NCI-H510A (cell line): ENCODE measurements at places on chromosomes 11 and 22.

DNA sequence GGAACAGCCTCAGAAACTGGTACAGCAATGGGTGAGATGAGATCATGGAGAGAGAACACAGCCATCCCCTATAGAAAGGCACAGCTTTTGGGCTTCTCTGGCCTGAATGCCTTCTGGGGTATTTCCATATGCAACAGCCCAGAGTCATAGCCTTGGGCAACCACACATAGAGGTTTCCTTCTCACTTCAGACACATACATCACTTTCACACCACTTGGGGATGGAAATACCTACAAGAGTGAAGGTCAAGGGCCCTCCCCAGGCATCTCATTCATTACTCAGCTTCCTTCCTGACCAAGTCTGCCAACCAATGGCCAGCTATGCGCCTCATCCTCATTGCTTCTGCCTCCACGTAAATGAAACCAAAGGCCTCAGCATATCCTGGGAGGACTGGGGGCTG is 17.7 kb upstream of the OLFML1 start:
- DNase-seq = no peak

DNA sequence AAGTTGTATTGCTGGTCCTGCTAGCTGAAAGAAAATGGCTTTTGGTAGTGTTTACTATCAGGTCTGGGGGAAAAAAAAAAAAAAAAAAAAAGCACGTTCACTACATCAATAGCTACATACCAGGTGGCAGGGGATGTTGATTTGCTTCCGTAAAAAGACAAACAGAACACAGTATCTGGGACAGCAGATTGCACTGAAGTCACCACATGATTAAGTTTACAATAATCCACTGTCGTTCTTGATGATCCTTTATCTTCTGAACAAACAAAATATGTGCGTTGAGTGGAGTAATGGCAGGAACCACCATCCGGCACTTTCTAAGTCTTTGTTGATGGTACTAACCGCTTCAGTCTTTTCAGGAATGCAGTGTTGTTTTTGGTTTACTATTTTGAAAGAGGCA is 48.7 kb downstream of the DDX6 start:
- DNase-seq = no peak

GRCh38 chr11:3121931-3122774 is 43.0 kb downstream of the OSBPL5 start:
- no peak for DNase-seq

GRCh38 chr11:47948137-47948536 is 32.2 kb upstream of the PTPRJ start:
- DNase-seq = no peak

DNA sequence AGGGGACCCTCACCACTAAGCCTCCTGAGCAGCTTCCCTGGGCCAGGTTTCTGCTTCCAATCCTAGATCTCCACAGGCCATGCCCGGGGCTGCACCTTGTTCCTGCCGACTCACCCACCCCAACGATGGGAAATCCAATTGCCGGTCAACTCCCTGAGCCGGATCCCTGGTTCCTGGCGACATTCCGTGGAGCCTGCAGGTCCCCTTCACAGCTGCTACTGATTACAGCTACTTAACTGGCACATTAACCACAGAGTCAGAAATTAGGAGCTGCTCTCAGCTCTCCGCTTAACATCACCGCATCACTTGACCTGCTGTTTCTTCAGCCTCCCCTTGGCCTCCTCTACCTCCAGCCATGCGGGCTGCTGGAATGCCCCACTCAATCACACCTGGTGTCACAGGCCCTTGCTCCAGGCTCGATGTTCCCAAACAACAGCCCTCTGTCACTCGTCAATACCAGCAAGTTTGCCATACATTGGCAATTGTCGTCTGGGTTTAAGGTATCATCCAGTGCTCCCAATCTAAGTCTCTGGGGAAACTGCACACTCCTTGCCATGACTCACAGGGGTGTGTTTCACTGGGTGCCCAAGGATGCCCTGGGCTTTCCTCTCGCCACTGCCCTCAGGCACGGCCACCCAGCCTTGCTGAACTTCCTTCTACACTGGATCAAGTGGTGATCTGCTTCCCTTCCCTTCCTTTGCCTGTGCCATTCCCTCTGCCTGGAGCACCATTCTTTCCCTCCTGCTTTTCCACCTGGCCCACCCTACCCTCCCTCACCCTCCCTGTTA is 181.0 kb downstream of the MN1 start:
- DNase-seq = no peak

- no peak for DNase-seq
These were observed 91.5 kb upstream of the YWHAH start for GRCh38 chr22:31852691-31853421.

DNA sequence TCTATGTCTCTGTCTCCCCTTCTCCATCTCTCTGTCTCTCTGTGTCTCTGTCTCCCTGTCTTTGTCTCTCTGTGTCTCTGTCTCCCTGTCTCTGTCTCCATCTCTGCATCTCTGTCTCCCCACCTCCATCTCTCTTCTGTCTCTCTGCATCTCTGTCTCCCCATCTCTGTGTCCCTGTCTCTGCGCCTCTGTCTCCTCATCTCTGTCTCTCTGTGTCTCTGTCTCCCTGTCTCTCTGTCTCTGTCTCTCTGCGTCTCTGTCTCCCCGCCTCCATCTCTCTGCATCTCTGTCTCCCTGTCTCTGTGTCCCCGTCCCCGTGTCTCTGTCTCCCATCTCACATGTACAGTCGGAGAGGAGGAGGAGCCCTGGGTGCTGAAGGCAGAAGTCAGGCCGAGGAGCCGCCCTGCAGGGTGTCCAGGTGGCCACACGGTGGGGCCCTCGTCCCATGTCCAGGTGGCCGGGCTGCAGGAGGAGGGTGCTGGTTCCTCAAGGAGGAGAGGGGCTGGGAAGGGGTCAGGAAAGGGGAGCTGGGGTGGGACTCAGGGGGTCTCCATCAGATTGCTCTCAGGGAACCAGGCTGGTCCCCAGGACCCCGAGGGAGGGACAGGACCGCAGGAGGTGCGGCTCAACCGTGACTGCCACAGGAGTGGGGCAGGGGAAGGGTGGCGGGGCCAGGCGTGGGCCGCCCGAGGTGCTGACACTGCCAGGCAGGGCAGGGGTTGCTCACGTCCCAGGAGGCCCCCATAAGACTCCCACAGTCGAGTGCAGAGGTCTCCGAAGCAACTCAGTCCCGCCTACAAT is 25.6 kb upstream of the TH start:
- DNase-seq = peak; percentile 39

- no peak for DNase-seq
These were observed 101.0 kb upstream of the AKIP1 start for GRCh38 chr11:8809939-8810539.

- no peak for DNase-seq
These were observed 19.3 kb upstream of the MPPED1 start for GRCh38 chr22:43392385-43392989.

DNA sequence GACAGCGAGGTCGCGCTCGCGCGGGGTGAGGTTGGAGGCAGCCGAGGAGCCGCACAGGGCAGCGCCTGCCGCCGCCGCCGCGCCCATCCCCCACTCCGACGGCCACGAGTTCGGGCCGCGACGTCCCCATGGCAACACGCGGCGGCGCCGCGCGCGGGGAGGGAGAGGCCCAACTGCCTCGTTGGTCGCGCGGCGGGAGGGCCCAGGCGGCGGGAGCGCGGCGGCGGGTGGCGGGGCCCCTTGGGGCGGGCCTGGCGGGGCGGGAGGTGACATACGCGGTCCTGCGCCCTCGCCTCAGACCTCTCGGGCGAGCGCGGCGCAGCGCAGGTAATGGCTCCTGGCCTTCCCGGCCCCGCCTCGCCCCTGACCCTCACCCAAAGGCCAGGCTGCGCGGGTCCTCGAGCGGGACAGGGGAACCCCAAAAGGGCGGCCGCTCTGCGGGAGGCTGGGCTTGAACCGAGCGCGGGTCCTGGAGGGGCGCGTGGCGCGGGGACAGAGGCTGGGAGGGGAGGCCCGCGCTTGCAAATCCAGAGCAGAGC is at the start of gene DEUP1:
Gene DEUP1, plus strand, starts transcription at position 297 of the 539 bp plus-strand sequence. CDS start 1,518 bp downstream, outside the sequence.
- DNase-seq = peak; percentile 66

DNA sequence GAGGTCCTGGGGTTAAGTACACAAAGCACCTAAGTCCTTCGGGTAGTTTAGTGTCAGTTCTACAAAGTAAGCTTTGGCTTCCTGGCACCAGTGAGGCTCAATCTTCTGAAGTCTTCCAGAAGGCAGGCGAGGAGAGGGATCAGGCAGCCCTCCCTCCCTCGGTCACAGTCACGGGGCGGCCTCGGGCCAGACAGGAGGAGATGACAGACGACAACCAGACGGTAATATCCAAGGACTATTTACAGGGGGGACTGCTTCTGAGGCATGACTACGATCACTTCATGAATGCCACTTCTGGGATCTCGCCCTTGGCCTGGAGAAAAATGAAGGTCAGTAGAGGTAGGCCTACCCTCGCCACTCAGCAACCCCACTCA is 383 bp upstream of the TMEM223 start:
- DNase-seq = no peak

DNA sequence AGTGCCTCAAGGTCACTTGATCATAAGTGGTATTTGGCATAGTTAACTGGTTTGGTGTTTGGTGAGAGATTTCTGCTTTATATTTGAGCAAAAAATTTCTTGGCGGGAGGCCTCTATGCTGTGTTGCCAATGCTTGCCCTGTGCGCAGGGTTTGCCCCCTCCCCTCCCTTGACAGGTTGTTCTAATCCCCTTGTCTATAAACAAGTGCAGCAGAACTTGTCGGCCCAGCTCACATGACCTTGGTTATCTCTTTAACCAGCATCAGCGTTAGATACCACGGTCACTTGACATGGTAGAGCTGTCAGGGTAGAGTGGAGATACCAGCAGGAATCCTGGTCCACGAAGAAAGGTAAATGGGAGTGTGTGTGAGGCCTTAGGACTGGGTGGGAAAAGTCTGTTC is 35.6 kb downstream of the MARK2 start:
- DNase-seq = no peak

DNA sequence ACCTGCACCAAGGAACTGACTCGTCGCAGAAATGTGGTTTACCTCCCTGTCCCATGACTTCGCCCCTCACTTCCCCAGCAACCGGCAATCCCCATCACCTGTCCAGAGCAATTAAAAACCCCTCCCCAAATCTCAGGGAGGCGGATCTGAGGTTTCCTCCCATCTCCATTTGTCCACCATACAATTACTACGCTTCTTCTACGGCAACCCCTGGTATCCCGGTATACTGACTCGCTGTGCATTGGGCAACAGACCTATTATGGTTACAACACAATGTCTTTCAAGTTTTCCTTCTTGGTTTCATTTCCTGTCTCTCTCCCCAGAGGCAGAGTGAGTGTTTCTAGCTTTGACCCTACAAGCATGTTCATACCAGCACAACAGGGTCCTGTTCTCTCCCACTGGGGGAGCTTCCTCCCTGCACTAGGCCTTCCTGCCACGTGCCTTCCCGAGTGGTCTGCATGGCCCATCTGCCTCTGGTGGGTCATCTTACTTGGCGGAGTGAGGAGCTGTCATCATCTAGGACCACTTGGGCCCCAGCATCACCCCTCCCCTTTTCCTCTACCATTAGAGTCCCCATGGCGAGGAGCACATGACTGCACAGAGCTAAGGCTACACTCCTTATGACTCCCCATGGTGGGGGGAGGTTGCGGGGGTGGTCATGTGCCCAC is 30.3 kb upstream of the NAP1L4 start:
- DNase-seq = no peak

DNA sequence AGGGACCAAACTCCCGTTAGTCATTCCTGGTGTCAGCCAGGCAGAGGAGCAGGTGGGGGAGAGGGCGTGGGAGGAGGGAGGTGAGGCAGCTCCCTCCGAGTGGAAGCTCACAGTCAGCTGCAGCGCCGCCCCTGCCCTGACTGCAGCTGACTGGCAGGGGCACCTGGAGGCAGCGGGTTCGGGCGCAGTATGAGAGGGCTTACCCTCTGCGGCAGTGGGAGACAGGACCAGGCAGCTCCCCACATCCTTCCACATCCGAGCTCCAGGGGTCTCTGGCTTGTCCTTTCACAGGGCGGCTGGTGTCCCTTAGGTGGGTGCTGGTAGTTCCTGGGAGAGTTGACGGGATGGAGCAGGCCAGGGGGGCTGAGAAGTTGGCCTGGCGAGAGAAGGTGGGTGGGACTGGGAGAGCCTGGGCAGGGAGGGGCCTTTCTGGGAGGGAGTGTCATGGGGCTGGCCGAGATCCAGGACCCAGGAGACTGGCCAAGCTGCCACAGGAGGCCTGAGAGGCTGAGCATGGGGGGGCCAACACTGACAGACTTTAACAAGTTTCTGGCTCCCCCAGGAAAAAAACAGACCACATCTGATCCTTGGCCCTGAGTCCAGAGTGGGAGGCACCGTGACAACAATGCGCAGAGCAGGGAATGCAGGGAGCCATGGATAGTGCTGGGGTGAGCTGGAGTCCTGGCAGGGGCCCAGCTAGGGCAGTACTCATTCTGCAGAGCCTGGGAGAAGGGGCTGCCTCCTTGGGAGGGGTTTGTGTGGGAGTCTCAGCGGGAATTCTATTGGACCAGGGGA is 4.9 kb downstream of the ADORA2A start:
- DNase-seq = no peak
